ENCODE measurements at places on chromosomes 6 and 20.

- DNase-seq: no peak
These were observed 61.5 kb downstream of the GPX5 start for GRCh38 chr6:28586962-28587745.

GRCh38 chr20:4063631-4064030, 48.3 kb upstream of the RNF24 start:
- DNase-seq: no peak

- DNase-seq: no peak
These were observed 42.6 kb upstream of the CDH22 start for GRCh38 chr20:46350986-46351267.

DNA sequence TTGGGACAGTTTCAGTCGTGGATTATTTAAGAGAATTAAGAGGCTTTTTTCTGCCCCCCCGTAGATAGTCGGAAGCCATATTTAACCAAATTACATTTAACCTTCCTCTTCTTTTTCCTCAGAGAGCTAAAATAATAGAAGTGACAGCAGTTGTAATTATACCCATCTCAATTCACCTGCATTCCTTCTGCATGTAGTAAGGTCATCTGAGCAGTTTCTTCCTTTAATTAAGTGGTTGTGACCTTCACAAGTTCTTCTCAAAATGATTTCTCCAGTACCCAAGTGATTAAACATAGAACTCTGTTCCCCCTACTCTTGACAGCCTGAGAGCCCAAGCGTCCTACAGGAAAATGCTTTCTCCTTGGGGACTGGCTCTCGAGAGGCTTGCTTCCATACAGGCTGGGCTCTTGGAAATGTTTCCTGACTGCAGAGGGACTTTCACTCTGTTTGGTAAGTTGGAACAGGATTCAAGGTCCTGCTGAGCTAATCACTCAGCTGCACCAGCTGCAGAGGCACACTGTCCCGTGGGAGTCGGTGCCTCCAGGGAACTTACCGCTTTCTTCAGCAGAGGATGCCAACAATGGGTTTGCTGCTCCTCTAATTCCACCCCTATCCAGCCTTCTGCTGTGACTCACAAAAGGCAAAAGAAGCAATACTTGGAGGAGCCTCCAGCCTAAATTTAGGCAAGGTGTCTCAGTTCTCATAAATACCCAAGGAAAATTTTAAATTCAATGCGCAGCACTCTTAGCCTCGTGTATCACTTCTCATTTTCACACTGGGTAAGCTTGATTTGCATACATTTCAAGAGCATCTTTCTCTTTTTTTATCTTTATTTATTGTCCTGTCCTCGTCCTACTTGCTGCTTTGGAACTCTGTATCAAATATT, 414.9 kb downstream of the KIF16B start:
- no peak for DNase-seq

DNA sequence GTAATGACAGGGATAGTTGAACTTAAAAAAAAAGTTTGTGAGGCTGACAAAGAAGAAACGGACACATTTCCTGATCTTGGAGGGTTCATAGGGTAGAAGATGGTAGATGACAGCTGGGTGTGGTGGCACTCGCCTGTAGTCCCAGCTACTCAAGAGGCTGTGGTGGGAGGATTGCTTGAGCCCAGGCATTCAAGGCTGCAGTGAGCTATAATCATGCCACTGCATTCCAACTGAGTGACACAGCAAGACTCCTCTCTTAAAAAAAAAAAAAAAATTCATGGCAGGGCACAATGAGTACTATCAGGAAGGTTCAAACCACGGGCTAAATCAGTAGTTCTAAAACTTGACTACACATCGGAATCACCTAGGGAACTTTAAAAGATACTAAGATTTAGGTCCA, 2.0 kb upstream of the MICA start:
- peak; percentile 51 for DNase-seq

GRCh38 chr6:149337320-149337719, 19.8 kb downstream of the TAB2 start:
- DNase-seq: no peak

DNA sequence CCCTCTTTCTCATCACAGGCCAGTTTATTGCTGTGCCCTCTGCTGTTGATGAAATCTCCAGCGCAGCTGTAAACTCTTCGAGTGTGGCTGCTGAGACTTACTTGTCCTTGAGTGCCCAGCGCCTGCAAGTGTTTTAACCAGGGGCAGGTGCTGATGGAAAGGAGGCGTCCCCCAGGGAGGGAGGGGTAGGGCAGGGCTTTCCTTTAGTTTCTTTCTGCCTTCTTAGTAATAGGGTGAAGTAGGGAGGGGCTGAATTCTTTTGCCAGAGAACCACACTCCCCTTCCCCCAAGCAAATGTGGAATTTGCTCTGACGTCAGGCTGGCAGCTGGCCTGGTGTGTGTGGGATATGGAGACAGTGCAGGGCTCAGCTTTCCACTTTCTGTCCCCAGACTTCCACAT, 61.2 kb downstream of the IGF2R start:
- DNase-seq: no peak

- DNase-seq: no peak
These were observed 32.5 kb upstream of the ZNF184 start for GRCh38 chr6:27505209-27506027.

DNA sequence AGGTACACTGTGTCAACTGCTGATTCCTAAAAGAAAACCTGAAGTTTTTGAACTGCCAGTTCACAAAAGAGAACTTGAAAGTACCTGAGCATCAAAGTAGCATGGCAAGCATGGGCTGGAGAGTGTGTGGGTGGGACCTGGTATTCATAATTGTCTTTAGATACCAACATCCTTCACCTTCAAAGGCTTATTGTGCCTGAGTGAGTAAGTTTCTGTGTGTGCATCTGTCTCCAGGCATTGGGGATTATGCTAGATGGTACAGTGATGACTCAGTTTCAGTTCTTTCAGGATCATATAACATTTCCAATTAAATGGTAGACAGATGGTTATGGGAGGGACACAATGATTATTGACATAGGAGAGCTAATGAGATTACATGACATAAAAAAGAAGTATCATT, 238.5 kb downstream of the ZFAND3 start:
- DNase-seq: no peak

DNA sequence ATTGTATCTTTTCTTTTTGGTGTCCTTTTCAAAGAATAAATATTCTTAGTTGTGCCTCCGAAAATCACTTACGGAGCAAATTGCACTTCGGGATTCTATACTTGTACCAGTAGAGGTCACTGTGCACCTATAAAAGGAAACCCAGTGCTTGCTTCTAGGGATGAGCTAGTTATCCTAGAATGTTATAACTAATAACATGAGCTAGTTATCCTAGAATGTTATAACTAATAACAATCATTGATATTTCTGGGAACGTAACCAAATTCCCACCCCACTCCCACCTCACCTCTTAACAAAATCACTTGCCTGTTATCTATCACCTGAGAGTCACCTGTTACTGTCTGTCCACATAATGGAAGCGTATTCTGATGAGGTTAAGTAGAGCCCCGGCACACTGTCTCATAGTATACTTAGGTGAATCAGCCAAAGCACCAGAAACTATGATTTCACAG, 126.9 kb upstream of the TIAM2 start:
- peak; percentile 20 for DNase-seq

GRCh38 chr20:63127700-63128364, 88.1 kb downstream of the YTHDF1 start:
- DNase-seq: no peak

- DNase-seq: no peak
These were observed 114.8 kb downstream of the PKHD1 start for GRCh38 chr6:51972659-51973058.

DNA sequence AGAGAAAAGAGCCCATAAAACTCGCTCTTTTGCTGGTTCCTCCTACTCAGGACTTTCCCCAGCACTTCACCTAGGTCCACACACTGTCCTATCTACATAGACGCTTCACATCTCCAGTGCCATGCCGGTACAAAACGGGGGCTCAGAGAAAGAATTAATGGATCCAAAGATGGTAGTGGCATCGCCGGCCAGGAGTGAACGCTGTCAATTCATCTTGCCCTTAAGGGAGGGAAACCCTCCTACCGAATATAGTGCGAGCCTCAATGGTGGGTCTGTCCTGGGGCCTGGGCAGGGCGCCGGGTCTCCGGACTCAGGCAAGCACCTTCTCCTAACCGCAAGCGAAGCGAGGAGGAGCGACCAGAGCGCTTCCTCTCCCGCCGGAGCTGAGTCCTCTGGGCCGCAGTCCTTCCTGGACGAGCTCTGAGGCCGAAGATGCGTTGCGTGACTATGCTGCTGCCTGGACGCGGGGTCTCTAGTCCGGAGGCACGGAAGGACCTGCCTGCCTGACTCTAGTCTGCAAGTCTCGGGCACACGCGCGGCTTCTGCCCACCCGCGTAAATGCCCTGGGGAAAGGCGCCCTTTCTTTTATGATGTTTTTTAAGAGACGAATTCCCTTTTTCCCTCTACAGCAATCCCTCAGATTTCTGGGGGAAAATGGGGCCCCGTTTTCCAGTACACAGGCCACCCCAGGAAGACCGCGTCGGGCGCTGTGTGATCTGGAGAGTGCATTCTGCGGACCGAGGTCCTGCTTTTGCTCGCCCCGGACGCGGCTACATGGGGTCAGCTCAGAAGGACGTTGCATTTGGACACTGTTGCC, 100.1 kb upstream of the PRDM1 start:
- no peak for DNase-seq

DNA sequence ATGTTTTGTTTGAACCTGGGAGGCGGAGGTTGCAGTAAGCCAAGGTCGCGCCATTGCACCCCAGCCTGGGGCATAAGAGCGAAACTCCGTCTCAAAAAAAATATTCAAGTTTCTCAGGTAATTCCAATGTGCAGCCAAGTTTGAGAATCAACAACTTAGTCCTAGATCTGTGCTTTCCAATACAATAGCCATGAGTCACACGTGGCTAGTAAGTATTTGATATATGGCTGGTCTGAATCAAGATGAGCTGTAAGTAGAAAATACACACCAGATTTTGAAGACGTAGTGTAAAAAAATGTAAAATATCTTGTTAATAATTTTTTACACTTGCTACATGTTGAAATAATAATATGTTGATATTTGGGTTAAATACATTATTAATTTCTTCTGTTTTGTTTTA, 35.0 kb upstream of the BTBD3 start:
- DNase-seq: no peak

- DNase-seq: no peak
These were observed 165.5 kb upstream of the OPRM1 start for GRCh38 chr6:153873541-153873940.

DNA sequence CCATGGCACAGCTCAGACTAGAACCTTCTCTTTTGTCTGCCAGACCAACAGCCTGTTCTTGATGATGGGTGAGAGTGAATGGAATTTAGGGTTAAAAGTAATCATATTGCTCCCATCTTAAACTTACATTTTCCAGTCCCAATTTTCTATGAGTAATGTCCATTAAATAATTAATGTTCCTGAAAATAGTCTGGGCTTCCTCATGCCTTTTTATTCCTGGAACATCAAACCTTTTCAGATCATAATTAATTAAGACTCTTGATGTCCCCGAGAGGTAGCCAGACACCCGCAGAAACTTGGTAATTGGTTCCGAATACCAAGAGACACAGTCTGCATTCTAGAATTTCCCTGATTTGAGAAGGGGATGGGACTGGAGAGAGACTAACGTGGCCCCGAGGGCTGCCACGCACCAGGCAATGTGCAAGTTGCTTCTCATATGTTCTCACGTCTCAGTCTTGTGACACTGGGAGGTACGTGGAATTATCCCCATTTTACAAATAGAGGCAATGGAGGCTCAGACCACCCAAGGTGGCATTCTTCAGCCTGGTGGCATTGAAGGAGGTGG, 78.6 kb upstream of the TOX2 start:
- no peak for DNase-seq

GRCh38 chr20:58260006-58260405, 31.6 kb upstream of the ANKRD60 start:
- no peak for DNase-seq

GRCh38 chr6:167392631-167393316, 67.9 kb downstream of the TTLL2 start:
- no peak for DNase-seq

DNA sequence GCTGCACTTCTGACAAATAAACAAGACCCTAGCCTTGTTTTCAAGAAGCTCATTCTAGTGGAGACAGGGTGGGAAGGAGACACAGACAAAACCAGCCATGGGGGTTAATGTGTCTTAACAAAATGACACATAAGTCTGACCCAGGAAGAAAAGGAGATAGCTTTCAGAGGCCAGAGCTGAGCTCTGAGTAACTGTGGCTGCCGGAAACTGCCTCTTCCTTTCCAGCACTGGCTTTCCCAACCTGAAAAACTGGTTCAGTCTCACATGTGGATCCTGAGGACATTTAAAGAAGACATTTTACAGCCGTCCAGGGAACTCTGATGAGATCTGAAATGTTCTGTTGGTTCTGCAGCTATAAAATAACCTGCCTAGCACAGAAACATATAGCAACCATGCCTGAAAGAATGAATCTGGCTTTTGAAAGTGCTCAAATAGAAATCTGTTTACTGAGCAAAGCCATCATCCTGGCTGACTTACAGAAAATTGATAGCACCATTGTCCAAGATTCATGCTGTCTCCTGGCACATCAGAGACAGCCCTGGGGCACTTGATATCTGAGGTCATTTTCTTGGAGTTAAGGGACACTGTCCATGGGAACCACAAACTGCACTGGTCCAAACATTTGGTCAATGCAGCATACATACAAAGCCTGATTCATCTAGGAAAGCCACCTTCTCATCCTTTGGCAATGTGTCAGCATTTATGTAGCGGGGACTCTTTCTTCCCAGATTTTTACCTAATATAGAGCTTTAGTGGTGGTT, 83.2 kb upstream of the PAX1 start:
- DNase-seq: no peak

- DNase-seq: no peak
These were observed 50.1 kb downstream of the CEP43 start for GRCh38 chr6:167049275-167049674.

DNA sequence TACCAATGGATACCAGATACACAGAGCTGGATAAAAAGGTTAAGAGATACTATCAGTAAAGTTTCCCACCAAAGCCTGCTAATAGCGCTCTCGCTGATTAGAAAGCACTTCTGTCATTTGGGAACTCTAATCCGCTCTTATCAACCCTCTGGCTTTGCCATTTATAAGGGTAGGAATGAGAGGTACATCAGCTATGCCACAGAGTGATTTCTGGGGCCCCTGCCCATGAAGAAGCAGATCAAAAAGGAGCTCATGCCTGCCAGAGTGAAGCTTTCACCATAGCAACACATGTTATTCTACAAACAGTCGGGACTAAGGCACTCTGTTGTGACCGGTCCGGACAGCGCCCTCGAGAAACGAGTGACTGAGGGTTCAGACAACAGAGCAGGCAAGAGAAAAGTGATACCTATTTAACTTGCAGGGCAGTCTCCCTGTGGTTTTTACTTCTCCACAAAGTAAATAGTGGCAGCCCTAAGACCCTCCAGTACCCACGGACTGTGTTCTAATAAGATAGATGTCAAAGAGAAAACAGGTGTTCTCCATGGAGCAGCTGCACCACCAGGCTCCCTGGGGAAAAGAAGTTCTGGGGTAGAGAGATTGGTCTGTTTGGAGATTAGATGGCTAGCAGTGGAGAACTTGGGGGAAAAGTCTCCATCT, 5.6 kb downstream of the TRAM2 start:
- no peak for DNase-seq

GRCh38 chr6:44045672-44046015, 81.6 kb downstream of the MRPL14 start:
- DNase-seq: no peak

GRCh38 chr6:105573556-105573955, 170.7 kb upstream of the PREP start:
- no peak for DNase-seq
